ENCODE measurements at places on chromosomes 7 and 10.

- no peak for DNase-seq
These were observed 7.0 kb upstream of the PDCD4 start for GRCh38 chr10:110864662-110865140.

DNA sequence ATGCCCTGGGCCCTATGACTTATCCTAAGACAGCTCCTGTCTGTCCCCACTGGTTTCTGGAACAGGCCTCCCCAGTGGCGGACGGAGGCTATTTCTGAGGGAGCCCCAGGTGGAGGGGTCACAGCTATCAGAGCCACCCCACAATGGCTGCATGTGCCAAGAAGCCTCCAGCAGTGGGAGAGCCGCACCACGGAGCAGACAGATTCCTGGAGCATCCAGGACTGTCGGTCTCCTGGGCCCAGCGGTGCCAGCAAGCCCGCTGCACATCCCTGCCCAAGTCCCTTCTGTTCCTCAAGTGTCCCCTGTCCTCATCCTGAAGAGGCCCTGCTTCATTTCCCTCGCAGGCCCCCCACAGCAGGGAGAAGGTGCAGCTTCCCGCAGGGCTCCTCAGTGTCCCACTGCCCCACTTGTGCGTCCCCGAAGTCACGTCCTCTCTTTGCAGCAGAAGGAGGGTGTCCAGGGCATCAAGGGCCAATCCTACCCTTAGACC, 193.0 kb upstream of the SHH start:
- no peak for DNase-seq

DNA sequence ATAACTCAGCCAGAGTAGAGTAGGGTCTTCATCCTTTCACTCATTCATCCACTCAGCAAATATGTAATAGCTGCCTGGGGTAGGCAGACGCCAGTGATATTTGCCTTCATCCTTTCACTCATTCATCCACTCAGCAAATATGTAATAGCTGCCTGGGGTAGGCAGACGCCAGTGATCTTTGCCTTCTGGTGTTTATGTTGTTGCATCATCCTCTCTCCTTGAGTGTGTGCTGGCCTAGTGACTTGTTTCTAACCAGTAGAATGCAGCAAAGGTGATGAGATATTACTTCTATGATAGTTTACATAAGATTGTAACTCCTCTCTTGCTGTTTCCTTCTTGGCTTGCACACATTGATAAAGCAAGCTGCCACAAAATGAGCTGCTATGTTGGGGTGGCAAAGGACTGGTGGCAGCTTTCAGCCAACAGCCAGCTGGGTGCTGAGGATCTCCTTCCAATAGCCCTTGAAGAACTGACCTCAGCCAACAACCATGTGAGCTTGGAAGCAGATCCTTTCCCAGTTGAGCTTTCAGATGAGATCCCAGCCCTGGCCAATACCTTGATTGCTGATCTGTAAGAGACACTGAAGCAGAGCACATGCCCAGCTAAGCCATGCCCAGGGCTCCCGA, 23.2 kb upstream of the MTPN start:
- DNase-seq: no peak

GRCh38 chr7:110397927-110398660, 692.8 kb upstream of the LRRN3 start:
- DNase-seq: no peak

GRCh38 chr7:4277936-4278335, 404.2 kb upstream of the FOXK1 start:
- no peak for DNase-seq

GRCh38 chr10:70782746-70783680, 2.2 kb downstream of the TBATA start:
- DNase-seq: no peak

- no peak for DNase-seq
These were observed 115.6 kb downstream of the ATXN7L1 start for GRCh38 chr7:105760551-105761447.
